Neural progenitor cell (in vitro differentiated cells): ENCODE measurements at places on chromosomes 3 and 15. TPM values are rescaled to one million over a fixed set of nuclear protein-coding genes. Genes with fewer than 3 reads are reported as not detected.

C3orf49 gene
- total RNA-seq = not detected in 2 replicates

ACP3 gene
- not detected in 2 replicates for total RNA-seq

CD96 gene
- total RNA-seq = not detected in 2 replicates

ITGA11 gene
- total RNA-seq = not detected in 2 replicates

CIDEC gene
- not detected in 2 replicates for total RNA-seq
